ENCODE measurements at places on chromosomes 7 and 10.

GRCh38 chr7:136692221-136692620 is 176.2 kb upstream of the CHRM2 start:
- DNase-seq, result no peak

GRCh38 chr7:29969738-29970137 is 19.9 kb downstream of the SCRN1 start:
- no peak for DNase-seq

DNA sequence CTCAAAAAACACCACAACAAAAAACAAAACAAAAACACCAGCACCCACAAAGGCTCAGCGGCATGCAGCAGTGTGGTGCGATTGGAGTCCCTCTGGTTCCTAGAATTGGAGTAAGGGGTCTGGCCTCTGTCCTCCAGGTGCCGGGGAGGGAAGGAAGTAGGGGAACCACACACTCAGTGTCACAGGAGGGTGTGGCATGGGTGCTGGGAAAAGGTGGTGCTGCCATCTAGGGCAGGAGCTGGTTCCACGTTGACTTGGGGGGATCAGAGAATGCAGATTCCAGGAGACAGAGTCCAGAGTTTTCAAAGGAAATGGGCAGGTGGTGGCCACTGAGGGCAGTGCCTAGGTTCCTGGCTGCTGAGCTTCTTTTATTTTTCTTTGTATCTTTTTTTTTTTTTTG is 19.8 kb upstream of the WIPI2 start:
- DNase-seq, result no peak

GRCh38 chr10:110496553-110497437 is 912 bp upstream of the DUSP5 start:
- no peak for DNase-seq

- DNase-seq, result no peak
Measured at GRCh38 chr7:155709453-155709852, 65.0 kb downstream of the RBM33 start.

DNA sequence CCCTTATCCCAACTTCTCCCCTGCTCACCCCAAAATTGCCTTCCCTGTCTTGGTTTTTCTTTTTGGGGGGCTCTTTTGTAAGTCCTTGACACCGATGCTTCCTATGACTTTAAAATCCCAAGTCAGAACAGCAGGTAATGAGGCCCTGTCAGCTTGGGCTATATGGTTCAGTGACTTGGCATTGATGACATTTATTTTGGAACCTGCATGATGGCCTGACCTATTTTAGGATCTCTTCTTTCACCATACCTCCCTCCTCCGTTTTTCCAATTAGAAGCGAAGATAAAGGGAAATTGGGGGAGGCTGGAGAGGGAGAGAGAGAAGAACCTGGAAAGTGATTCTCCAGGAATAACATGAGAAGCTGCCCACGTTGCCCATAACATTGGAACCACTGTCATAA is 424.9 kb upstream of the AUTS2 start:
- no peak for DNase-seq

GRCh38 chr7:125059861-125060456 is 130.3 kb upstream of the POT1 start:
- DNase-seq, result no peak

- DNase-seq, result no peak
Measured at GRCh38 chr7:23811540-23811939, 101.5 kb downstream of the STK31 start.

DNA sequence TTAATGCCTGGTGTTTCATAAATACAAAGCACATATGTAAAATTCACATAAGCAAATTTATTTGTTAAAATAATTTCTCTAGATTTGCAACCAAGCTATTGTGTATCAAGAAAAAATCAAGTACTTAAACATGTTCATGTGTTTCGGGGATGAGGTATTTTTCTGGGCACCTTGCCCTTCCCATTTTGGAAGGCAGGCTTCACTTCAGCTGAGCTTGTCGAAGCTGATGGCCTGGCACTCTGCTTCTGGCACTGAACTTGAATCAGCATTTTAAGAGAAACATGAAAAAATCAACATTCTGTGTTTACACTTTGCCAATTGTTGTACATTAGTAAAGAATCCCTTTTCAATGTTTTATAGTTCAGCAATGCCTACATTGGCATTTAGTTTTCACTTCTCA is 179.1 kb upstream of the STEAP4 start:
- no peak for DNase-seq

DNA sequence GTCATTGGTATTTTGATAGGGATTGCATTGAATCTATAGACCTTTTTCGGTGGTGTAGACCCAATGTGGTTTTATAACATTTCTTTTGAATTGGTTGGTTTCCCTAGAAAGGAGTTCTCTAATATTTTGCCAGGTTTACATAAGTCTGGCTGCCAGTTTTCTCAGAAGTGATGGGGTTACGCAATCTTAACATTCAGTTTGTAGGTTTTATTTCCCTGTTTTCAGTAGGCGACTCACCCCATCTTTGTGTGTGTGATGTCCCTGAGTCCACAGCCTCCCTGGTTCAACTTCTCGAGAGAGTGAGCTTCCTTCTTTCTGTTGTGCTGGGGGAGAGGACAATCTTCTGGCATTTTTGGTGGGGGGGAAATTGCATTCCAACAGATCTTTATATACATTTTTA is 9.6 kb upstream of the KIF5B start:
- no peak for DNase-seq

GRCh38 chr7:98956469-98956868 is 78.1 kb downstream of the TRRAP start:
- DNase-seq, result no peak

GRCh38 chr7:54729107-54729506 is 29.9 kb downstream of the SEC61G start:
- DNase-seq, result no peak

GRCh38 chr10:9103301-9103700 is 1048.8 kb downstream of the GATA3 start:
- no peak for DNase-seq

- no peak for DNase-seq
Measured at GRCh38 chr7:66727058-66727457, 13.5 kb upstream of the RABGEF1 start.

DNA sequence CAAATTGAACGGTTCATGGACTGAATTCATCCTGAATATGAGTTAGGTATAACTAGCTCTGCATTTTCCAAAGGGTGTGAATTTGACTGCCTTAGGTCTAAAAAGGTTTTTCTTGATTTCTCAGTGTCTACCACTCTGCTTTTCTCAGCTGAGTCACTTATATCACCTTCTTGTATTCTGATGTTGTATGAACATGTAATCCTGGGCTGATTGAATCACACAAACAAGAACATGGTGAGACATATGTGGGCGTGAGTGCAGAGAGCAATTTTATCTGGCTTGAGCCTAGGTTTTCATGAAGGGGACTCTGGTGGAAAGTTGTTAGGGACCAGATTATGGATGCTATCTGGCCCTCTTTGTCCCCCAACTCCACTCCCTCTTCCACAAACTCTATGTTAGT is 239.8 kb downstream of the SUGCT start:
- no peak for DNase-seq

DNA sequence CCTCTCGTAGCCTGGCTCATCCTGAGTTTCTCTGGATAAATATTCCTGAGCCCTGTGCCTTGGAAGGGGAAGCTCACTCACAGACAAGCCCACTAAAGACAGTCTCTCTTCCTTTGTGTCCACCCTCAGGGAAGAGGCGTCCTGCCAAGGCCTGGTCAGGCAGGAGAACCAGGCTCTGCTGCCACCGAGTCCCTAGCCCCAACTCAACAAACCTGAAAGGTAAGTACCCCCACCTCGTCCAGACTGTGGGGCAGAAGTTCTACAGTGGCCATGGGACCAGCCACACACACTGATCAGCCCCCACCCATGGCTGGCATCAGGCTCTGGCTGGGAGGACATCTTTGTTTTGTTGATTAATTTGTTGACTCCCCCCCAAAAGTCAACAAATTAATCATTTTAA is 2.8 kb downstream of the GPR15LG start:
- DNase-seq, result no peak

DNA sequence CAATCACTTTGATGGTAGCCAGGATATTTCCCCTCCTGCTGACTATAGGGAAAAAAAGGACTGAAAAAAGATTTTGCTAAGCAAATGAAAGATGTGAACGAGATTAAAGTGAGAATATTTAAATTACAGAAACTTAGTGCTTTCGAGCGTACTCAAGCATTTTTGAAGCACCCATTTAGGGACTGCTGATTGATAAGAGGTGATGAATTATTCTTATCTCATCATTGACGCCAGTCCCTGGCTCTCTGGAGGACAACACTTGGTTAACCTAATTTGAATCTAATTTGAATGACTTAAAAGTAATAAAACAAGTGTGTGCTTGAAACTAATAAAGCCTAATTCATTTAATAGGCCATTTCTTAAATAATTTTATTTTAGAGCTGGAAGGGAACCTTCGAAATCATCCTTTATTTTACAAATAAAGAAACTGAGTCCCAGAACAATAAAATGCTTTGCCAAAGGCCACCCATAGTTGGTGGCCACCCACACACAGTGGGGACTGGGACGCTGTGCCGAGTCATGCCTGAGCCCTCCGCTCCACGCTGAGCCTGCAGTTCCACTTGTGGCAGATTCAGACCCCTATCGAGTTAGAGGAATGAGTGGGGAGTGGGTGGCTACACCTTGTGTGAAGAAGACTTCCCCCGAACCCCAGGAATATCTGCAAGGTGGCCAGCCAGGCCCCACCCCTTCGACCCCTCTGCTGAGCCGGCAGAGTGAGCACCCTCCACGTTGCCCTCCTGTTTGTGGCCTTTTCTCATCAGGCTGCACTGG is 61.1 kb upstream of the SAMD8 start:
- no peak for DNase-seq

GRCh38 chr10:3592424-3592823 is 192.6 kb downstream of the KLF6 start:
- no peak for DNase-seq

DNA sequence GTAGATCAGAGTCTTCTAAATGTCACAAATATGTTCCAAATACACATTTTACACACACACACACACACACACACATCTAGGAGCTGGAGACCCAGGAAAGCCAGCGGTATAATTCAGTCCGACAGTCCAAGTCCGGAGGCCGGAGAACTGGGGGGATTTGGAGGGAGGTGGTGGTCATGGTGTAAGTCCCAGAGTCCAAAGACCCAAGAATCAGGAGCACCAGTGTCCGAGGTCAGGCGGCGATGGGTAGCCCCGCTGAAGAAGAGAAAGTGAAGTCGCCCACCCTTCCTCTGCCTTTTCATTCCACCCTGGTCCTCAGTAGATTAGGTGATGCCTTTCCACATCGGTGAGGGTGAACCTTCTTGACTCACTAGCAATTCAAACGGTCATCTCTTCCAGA is 154.8 kb downstream of the CAMK1D start:
- DNase-seq, result no peak

DNA sequence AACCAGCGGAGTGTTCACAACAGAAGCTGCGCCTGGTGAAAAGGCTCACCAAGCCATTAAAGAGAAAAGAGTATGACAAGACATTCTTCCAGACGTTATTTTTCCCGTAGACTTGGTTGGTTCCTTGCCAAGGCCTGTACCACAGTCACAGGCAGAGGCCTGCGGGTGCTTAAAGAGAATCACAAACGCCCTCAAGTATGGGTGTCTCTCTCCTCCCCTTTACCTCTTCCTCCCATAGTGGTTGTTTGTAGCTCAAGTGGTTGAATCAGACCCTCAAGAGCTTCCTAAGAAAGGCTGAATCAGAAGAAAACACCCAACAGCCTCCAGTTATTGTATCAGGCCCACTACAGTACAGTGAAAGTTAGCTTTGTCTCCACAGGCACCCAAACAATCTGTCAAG is 169.0 kb downstream of the CREB5 start:
- no peak for DNase-seq

- no peak for DNase-seq
Measured at GRCh38 chr10:124214610-124215375, 121.4 kb upstream of the CHST15 start.

GRCh38 chr7:28847681-28848080 is 110.4 kb downstream of the TRIL start:
- DNase-seq, result no peak

- no peak for DNase-seq
Measured at GRCh38 chr10:96268341-96268909, 2.9 kb downstream of the BLNK start.

DNA sequence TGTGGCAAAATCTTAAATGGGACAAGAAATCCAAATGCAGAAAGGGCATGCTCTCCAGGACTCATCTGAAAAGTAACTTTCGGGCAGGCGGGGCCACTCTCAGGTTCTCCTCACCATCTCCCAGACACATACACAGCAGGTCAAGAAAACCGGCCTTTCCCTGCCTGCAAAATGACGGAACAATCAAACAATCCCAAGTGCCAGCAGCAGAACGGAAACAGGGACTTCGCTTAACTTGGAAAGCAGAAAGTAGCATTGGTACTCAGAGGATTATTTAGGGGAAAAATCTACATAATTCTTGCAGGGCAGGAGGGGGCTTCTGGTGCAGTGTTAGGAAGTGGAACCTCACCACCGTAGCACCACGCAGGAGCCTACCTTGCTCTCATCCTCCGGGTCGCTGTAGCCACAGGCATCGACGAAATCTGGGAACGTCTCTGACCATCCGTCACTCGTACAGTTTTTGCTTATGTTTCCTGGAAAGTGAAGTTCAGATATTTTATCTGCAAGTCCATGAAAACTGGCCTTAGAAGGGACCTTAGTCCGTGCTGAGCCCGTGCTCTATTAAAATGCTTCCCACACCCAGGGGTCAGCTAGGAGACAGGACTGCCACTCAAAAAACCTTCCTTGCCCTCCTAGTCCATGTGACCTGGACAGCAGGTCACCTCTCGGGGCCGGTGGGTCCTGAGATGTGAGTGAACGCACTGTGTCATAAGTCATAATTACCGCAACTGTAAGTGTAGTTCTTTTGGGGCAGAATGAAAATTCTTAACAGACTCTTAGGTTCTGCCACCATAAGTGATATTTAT is 41.1 kb downstream of the VIPR2 start:
- DNase-seq, result no peak

DNA sequence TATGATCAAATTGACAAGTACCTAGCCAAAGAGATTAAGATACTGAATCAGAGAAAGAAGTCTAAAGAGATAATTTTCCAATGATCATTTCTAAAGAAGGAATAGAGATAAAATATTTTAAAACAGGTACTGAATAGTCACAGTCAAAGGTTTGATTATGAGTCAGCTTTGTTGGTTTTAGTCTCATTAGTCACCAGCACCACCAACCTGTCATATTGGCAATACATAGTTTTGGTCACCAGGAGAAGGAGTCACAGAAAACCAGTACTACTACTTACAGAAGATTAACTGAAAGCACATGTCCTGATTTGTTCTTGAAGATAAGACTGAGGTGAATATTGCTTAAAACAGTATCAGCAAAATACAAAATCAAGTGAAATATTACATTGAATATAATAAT is 34.6 kb downstream of the ZEB1 start:
- DNase-seq, result no peak

DNA sequence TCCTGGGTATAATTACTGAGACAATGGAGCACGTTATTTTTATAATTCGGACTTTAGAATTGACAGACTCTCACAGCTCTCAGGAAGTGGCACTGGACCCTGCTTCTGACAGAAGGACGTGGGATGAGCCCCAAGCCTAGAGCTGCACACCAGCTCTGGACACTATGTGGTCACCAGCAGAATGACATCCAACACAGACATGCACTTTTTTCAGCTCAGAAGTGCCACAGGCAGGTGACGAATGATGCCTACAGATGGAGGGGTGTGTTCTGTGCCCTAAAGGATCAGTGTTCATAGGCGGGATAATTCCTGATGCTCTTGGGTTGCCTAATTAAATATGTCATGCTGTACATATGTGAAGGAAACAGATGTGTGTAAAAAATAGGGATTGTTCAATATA is 87.9 kb downstream of the VIPR2 start:
- DNase-seq, result no peak

Data from NCI-H510A (cell line).